Mesothelial cell of epicardium (in vitro differentiated cells): ENCODE measurements at places on chromosomes 6 and 20. TPM values are rescaled to one million over a fixed set of nuclear protein-coding genes. Genes with fewer than 3 reads are reported as not detected.

Gene POM121L2
- total RNA-seq: 0.07 TPM in 1 of 3 replicates, not detected in the others

Gene CNPY3
- total RNA-seq: 61.0 to 64.4 TPM (median 61.6 TPM) in 3 replicates

Gene MMP24OS
- total RNA-seq: 61.4 to 71.9 TPM (median 66.1 TPM) in 3 replicates

Gene MYLK2
- total RNA-seq: 0.27 to 0.49 TPM (median 0.38 TPM) in 3 replicates

Gene APCDD1L
- 0.07 to 0.16 TPM in 2 of 3 replicates, not detected in the other for total RNA-seq

- no peak for DNase-seq
Measured at GRCh38 chr6:164252948-164253347, 838.4 kb downstream of the QKI start.

DNA sequence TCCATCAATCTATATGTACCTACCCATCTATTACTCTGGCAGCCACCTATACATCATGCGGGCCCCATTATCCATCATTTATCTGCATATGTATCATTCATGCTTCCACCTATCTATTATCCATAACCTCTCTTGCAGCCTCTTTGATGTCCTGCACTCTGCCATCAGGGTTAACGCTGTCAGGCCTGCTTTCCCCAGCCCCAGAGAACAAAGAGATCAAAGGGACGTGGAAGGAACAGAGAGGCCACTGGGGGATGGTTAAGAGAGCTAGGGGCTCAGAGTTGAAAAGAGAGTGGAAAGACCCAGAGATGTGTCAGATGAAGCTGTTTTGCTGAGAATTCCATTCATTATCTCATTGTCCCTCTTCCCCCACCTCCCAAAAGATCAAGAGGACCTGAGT lies 67.3 kb upstream of the CCDC167 start:
- DNase-seq: no peak

- DNase-seq: no peak
Measured at GRCh38 chr6:1579096-1579495, 30.6 kb upstream of the FOXC1 start.

- no peak for DNase-seq
Measured at GRCh38 chr6:28003661-28004060, 46.6 kb downstream of the OR2B6 start.

DNA sequence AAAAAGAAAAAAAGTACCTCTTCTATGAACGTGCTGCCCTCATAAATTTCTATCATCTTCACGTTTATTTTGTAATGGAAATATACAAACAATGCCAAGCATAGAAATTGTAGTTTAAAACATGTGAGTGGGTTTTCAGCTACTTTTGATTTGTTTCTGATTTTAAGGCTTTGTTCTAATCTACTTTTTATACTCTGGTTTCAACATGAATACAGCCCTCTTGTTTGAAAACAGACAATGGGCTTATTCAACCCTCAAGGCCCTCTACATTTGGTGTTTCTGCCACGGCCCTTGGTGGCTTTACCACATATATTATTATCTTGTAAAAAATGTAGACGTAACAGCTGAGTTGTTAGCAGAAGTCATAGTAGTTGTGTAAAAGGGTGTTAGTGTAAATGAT lies 153.9 kb downstream of the SOX4 start:
- DNase-seq: no peak

DNA sequence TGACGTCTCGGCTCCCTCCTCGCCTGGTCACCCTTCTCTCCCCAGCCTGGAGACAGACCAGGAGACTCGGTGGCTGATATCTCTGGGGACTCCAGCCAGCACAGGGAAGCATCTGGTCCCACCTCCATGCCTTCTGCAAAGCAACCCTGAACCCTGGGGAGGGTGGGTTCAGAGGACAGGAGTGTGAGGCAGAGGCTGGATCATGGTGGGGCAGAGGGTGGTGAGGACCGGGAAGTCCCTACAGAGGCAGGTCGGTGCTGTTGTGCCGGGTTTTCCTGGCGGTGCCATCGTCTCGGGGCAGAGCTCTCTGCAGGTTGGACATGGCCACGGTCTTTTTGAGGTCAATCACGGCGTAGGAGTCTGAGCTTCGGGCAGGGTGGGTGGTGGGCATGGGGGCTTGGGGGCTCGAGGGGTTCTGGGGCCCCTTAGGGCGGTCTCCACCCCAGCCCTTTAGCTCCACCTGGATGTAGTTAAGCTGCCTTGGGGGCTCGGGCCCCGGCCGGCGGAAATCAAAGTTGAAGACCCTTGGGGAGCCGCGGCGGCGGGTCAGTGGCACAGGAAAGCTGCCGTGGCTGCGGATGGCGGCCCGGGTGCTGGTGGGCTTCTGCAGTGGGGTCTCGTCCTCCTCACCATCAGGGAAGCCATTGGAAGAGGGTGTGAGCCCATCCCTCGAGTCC lies 9.2 kb downstream of the FRS3 start:
- DNase-seq: no peak
